ENCODE measurements at places on chromosomes 2 and 18.

DNA sequence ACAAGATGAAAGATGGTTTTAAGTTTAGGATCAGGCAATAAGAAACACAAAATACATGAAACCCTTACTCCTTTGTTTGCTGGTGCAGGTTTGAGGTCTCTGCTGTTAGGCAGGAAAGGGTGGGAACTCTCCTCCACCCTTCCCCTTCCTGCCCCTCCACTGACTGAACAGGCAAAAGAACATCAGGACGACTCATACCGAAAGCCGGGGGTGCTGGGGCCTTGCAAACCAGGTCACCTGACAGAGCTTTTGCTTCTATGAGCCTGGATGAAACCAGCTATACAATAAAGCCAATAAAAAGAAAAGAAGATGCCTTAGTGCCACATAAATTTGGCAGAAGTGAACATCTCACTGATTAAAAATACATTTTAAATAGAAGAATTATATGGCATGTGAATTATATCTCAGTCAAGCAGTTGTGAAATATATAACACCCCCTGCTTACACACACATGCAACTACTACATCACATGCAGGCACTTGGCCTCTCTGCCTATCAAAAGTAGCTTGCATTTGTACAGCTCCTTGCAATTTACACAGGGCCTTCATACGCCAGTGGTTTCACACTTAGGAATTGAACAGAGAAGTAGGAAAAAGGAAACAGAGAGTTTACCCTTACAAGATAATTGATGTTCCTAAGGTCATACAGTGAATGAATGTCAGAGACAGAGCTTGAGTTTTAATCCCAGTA, 215.1 kb upstream of the TRIB2 start:
- DNase-seq = peak; percentile 65

DNA sequence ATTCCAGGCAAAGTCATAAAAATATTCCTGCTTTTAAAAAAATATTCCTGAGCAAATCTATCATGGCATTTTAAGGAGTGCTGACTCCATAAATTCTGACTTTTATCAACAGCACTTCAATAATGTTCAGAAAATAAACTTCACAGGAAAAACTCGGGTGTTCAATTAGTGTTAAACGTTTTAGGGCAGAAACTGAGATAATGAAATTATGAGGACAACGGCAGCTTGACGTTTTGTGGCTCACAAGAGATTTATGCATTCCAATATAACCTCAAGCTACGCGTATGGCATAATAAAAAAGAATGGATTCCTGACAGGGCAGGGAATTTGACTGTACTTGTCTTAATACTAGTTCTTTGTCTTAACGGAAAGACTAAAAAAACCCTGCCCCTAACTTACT, 133.2 kb downstream of the ICOS start:
- DNase-seq = no peak

- peak; percentile 24 for DNase-seq
Measured at GRCh38 chr2:39216346-39217191, 27.2 kb downstream of the CDKL4 start.

DNA sequence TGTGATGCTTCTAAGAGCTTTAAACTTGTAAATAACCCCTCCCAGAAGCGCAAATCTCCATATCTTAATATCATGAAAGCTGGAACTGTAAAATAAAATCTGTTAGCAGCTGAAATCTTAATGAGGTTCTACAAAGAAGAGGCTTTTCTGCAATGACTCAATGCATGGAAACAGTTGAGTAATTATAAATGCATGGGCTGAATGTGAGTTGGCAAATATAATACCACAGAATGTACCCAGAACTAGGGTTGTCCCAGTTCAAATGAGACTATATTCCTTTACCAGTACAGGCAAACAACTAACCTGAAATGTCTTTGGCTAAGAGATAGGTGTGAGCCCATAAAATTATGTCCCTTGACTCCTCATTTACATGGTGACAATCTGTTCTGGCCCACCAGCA, 52.9 kb downstream of the SATB2 start:
- no peak for DNase-seq

- no peak for DNase-seq
Measured at GRCh38 chr2:84832772-84833461, 48.0 kb downstream of the TRABD2A start.

DNA sequence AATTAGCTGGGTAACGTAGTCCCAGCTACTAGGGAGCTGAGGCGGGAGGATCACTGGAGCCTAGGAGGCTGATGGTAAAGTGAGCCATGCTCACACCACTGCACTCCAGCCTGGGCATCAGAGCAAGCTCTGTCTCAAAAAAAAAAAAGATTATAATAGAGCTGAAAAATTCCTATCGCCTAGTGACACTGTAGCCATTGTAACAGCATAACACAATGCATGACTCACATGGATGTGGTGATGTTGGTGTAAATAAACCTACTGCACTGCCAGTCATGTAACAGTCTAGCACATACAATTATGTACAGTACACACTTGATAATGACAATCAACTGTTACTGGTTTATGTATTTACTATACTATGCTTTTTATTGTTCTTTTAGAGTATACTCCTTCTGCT, 39.6 kb downstream of the MGAT4A start:
- no peak for DNase-seq

GRCh38 chr2:219125225-219125885, 35.3 kb downstream of the NHEJ1 start:
- no peak for DNase-seq

DNA sequence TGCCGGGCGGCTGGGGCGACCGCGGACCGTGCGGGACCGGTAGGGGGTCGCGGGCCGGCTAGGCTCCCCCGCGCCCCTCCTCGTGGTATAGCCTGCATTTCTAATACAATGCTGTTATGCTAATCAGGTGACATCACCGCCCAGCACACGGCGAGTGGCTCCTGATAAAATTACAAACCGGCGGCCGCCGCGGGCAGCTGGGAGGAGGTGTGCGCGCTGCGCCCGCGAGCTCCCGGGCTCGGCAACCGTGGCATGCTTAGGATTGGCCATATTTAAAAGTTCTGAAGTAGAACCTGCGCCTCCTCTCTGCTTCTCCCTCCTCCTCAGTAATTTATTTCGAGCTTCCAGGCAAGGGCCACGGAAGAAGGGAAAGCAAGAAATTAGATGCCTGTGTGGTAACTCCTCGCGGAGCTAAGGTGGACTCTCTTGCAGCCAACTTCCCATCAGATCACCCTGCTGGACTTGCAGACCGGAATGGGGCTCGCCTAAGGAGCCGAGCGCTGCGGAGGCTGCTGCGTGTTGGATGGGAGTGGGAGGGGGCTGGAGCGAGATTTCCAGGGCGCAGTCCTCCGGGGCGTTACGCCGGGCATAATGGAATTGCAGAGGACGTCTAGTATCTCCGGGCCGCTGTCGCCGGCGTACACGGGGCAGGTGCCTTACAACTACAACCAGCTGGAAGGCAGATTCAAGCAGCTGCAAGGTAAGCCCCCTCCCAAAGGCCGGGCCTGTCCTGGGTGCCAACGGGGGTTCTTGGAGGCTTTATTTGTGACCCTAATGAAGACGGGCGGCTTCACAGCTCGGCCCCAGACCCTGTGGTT, 102.3 kb downstream of the SPTBN1 start:
- no peak for DNase-seq

DNA sequence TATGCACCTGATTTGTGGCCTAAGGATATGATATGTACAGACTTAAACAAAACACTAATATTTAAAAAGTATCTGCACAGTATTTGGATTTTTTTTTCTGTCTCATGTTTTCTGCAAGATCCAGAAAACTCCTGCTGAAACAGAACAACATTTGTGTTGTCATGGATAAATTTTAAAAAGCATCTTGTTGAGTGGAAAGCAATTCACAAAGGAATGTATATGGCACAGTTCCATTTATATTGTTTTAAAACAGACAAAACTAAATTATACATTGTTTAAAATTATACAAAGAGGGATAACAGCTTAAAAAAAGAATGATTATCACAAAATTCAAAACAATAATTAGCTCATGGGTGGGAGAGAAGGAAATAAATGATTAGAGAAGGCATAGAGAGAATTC, 193.5 kb downstream of the PPP1R1C start:
- no peak for DNase-seq

GRCh38 chr2:127064642-127065250, 42.2 kb downstream of the BIN1 start:
- peak; percentile 44 for DNase-seq

DNA sequence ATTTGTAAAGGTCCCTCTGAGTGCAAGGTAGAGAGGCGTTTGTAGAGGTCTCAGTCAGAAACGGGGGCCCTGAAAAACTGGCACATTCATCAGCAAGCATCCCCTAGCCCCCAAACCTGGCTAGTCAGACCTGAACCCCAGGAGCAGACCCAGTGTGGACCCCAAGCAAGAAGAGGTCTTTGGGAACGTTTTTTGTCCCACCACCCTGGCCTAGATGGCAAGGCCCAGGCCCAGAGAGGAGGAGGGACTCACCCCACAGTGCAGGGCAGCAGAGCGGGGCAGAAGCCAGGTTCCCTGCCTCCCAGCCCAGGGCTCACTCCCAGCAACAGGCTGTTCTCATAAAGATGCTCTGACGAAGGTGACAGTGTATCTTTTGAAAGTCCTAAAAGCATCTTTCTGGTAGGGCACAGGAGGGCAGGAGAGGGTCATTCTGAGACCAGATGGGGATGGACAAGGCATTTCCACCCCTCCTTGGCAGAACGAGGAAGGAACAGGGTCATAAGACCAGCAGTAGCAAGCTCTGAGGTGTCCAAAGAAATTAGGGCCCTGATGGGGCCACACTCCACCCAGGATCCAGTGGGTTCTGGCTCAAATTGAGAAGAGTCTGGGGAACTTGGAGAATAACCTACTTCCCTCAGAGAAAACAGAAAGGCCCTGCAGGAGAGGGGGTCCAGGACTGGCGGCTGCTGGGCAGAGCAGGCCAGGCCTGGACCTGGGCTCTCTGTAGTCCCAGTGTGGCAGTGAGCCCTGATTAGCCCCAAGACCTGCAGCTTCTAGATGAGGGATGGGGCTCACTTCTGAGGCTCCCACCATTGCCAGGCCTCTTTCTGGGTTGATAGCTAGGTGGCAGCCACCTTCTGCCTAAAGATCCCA, 18.2 kb downstream of the ADRA2B start:
- DNase-seq = no peak

GRCh38 chr18:67508146-67508545, 8.4 kb downstream of the DSEL start:
- no peak for DNase-seq

GRCh38 chr18:23627321-23627720, 35.4 kb downstream of the ANKRD29 start:
- DNase-seq = no peak

GRCh38 chr2:232137356-232138147, 176.0 kb downstream of the DIS3L2 start:
- no peak for DNase-seq

Data from stimulated activated CD4-positive, alpha-beta T cell treated with anti-CD3 and anti-CD28 coated beads, Interleukin-2, amount 100 ng/mL, for 4 hours (primary cell).